ENCODE measurements at places on chromosomes 3 and 15.

- DNase-seq = no peak
These were observed 22.2 kb downstream of the EPHB3 start for GRCh38 chr3:184583578-184584451.

DNA sequence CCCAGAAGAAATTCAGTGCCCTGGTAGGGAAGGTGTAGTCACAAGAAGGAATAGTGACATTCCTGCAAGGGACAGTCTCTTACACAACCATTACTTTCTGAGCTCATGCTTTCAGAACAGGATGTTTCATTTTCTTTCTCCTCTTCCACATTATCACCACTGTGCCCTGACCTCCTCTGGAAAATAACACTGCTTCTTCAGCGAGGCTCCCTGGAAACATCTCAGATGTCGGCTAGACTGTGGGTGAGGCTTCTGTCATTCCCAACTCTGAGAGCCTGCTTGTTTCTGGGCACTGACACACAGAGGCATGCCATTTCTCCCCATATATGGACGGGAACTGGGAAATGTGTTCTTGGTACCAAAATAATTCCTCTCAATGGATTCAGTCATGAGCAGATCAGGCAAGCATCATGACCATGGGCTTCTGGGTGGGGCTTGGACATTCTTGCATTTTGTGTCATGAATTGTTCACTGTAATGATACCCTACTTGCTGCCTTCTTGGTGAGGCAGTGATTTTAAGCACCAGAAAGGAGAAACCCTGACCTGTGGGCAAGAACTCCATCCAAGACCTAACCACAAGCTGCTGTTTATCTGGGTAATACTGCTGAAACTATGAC, 14.3 kb upstream of the TNFAIP8L3 start:
- no peak for DNase-seq

GRCh38 chr3:196202516-196202970, 8.7 kb downstream of the ZDHHC19 start:
- no peak for DNase-seq

GRCh38 chr15:71997691-71998090, 120.3 kb downstream of the MYO9A start:
- no peak for DNase-seq
